ENCODE measurements at places on chromosomes 3 and 15. TPM values are rescaled to one million over a fixed set of nuclear protein-coding genes. Genes with fewer than 3 reads are reported as not detected.

GRCh38 chr3:7977245-7978086 is 524.2 kb upstream of the LMCD1 start:
- DNase-seq, result no peak
- no peaks in the 10 kb centered on the region for H3K27me3 ChIP-seq
- H3K4me1 ChIP-seq, result no peaks in the 10 kb centered on the region
- no peaks in the 10 kb centered on the region for H3K36me3 ChIP-seq
- no peak overlapping the region for H3K27ac ChIP-seq

The LIPH gene
- not detected for total RNA-seq

The CCDC54 gene
- total RNA-seq, result not detected

GRCh38 chr3:13687517-13687943 is 138.6 kb downstream of the FBLN2 start:
- no peak for DNase-seq
- H3K27ac ChIP-seq, result no peak overlapping the region
- H3K27me3 ChIP-seq, result no peaks in the 10 kb centered on the region
- H3K4me1 ChIP-seq, result no peaks in the 10 kb centered on the region

DNA sequence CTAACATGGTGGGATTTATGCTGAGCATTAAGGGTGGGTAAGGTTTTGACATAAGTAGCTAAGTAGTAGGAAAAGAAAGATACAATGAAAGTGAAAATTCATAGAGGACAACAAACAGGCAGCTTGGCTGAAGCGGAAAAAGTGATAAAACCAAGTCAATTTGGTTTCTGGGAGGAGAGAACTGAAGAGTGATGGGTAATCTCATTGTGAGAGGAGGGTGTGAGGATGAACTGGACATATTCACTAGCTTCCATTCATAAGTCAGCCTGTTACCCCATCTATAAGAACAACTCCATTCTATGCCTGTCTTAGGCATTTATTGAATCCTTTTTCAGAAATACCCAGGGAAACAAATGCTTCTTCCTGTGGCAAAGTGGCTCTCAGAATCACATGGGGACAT is 67.1 kb upstream of the BBX start:
- no peaks in the 10 kb centered on the region for H3K36me3 ChIP-seq
- no peaks in the 10 kb centered on the region for H3K27me3 ChIP-seq
- H3K4me3 ChIP-seq, result no peak overlapping the region
- no peak for DNase-seq
- no peak overlapping the region for H3K27ac ChIP-seq

The CSPG4 gene
- total RNA-seq, result not detected

GRCh38 chr3:43255662-43256061 is 30.7 kb upstream of the SNRK start:
- DNase-seq, result no peak
- peaks cover 3% of the 10 kb centered on the region for H3K27me3 ChIP-seq
- H3K4me1 ChIP-seq, result peaks cover 5% of the 10 kb centered on the region
- no peak overlapping the region for H3K27ac ChIP-seq
- H3K4me3 ChIP-seq, result no peak overlapping the region
- H3K36me3 ChIP-seq, result no peaks in the 10 kb centered on the region

The GP9 gene
- not detected for total RNA-seq

DNA sequence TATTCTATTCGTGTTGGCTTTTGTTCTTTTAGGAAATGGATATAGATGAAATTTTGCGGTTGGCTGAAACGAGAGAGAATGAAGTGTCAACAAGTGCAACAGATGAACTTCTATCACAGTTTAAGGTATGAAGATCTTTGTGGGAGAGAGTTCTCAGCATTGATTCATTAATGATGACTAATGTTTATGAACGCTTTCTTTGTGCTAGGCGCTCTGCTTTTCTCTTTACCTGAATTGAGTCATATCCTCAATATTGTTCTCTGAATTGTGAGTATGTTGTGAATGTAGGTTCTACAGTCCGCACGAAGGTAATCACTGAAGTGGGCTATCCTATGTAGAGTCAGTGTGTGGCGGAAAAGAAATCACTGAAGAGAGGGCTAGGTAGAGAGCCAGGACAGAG is 81.2 kb downstream of the CHD2 start:
- peaks cover 42% of the 10 kb centered on the region for H3K36me3 ChIP-seq
- no peak for DNase-seq
- H3K27ac ChIP-seq, result no peak overlapping the region
- no peak overlapping the region for H3K4me3 ChIP-seq
- H3K27me3 ChIP-seq, result no peaks in the 10 kb centered on the region

- H3K4me1 ChIP-seq, result peaks cover 22% of the 10 kb centered on the region
- peak overlapping the region; percentile 87 for H3K27ac ChIP-seq
- H3K36me3 ChIP-seq, result peaks cover 12% of the 10 kb centered on the region
- DNase-seq, result no peak
These were observed 800 bp downstream of the DAG1 start for GRCh38 chr3:49470714-49471420.

The SCN5A gene
- total RNA-seq, result not detected
